ENCODE measurements at places on chromosomes 11 and 22.

DNA sequence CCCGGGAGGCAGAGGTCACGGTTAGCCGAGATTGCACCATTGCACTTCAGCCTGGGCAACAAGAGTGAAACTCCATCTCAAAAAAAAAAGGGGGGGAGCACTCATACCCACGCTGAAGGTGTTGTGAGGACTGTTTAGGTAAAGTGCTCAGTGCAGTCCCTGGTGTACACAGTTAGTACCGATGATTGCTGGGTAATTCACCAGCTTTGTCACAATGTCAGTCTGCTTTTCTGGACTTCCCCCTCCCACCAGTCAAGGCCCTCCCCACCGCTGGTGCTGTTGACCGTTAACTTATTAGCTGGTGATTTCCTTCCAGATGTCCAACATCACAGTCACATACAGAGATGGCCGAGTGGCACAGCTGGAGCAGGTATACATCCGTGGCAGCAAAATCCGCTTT is 11.9 kb downstream of the SNRPD3 start:
- no peak for DNase-seq

GRCh38 chr11:32659672-32660071 is 76.0 kb downstream of the EIF3M start:
- no peak for DNase-seq

DNA sequence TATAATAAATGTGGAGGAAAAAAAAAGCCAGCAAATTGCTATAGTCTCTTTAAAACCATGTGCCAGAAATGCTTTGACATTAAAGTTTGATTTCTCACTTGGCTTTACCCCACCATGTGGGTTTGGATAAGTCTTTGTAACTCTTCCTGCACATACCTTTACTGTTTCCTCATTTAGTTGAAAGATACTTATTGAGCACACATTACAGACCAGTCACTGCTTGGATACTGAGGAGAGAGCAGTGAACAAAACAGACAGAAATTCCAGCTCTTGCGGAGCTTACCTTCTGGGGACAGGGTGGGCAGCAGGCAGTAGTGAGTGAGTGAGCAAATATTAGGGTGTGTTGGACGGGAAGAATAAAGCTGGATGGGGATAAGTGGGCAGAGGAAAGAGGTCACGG is 13.7 kb downstream of the PACS1 start:
- DNase-seq, result no peak

DNA sequence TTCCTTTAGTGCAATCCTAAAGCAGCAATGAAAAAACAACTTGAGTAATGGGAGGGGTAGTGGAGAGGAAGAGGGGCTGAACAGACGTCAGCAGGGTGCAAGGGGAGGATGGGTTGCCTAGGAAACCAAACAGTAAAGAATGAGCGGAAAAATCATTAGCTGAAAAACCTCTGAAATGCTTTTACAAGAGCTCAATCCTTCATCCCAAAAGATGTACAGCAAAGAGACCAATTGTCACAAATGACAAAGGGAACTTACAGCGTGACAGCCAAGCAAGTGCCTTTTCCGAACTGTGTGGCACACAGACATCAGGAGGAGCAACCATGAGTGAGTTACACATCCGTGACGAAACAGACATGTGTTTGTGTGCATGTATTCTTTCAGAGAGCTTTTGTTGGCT is 104.6 kb downstream of the SIK3 start:
- DNase-seq, result peak; percentile 4

DNA sequence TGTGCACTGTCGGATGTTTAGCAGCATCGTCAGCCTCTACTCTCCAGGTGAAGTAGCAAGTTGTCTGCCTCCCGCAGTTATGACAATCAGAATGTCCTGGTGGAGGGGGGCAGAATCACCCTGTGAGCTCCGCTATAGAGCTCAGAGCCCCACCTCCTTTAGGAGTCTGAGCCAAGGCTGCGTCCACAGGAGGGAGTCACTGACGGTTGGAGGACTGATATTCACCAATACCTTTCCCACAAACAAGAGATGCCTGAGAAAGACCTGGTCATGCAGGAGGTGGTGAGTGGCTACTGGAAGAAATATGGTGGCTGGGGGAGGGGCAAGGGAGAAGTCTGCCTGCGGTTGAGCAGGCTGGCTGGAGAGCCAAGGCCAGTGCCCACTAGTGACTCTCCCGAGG is 41.7 kb upstream of the ADA2 start:
- no peak for DNase-seq

DNA sequence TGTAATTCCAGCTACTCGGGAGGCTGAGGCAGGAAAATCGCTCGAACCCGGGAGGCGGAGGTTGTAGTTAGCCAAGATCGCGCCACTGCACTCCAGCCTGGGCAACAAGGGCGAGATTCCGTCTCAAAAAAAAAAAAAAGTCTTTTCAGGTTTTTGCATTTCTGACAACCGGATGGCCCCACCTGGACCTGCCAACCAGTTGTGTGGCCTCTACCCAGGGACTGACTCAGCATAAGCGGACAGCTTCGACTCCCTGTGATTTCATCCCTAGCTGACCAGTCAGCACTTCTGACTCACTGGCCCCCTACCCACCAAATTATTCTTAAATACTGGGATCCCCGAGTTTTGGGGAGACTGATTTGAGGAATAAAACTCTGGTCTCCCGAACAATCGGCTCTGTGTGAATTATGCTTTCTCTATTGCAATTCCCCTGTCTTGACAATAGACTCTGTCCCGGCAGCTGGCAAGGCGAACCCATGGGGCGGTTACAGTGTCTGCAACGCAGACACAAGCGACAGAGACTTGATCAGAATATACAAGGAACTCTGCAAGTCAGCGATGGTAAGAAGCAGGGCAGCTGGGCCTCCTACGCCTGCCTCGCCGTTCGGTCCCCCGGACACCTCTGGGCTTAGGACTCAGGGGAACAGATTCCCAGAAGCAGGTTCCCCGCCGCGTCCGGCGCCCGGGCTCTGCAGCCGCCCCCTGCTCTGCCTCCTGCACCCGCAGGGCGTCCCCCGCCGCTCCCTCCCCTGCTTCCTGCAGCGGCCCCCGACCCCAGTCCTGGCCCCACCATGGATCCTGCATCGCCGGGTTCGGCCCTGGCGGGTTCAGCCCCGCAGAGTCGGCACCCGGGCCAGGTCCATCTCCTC is 741 bp upstream of the TALDO1 start:
- peak; percentile 28 for DNase-seq

GRCh38 chr11:125532668-125533067 is 36.6 kb upstream of the FEZ1 start:
- DNase-seq, result no peak

DNA sequence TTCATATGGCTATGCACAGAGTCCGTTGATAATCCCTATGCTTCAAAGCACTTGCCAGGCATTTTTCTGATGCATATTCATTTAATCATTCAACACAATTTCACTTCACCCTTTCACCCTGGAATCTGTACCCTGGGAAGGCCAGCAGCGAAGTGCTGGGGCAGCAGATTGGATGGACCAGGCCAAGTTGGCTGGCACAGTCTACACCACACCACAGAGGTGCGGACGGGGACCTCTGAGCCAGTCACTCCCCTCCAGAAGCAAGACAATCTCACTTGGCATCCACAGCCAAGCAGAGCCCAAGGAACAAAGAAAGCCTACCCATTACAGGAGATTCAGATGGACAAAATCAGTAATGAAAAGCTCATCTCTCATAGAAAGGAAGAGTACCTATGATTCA is 130.2 kb downstream of the GALNT18 start:
- no peak for DNase-seq

DNA sequence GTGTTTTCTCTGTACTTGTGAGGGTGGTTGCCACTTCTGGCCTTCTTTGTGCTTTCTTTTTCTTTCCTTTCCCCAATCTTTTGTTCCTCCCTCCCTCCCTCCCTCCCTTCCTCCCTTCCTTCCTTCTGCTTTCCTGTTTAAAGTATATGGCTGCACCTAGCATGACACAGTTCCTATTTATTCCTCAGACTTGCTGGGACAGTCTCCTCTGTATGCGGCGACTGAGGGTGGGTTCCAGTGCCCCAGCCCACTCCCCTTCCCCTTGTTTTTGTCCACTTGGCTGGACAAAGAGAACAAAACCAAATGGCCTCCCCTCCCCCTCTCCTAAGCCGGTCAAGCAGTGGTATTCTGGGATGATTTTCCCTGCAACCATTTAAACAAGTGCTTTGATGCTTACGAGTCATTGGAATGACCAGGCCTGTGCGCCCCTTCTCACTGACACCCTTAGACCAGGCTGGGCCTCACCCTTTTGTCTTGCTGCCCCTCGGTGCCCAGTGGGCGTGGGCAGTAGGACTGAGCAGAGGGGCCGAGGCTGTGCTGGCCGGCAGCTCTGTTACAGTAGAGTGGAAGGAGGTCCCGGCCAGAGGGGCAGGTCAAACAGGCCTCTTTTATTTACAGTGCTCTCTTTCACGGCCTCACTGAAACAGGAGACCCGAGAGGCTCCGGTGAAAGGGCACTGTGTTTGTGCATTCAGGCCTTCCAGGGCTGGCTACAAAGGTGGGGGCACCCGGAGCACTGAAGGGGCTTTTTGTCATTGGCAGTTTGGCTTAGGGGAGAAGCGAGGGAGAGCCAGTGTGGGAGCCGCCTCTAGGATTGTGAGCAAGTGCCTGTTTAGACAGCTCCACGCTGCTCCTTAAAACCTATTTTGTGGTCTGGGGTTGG is 32.2 kb downstream of the ZBTB16 start:
- DNase-seq, result no peak

- DNase-seq, result no peak
These were observed 2.5 kb upstream of the LRRC74B start for GRCh38 chr22:21042978-21043859.
